ENCODE measurements at places on chromosomes 5 and 9.

DNA sequence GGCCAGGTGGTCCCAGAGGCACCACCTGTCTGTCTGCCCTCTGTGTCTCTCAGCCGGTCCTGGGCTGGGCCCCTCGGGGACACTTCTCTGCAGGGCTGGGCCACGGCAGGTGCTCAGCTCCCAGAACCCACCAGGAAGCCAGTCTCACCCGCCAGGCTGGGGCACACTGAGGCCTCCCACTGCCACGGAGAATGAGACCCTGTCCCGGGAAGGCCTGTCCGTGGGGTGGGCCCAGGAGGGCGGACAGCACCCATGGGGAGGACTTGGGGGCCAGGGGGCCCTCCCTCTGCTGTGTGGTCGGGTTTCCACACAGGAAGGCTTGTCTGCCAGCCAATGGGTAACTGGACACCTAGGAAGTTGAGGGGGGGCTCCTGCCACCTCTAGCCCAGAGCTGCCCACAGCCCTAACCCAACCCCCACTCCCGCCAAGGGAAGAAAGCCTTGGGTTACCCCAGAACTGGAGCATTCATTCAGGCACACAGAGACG lies 4.1 kb upstream of the TUBB4B start:
- no peak for DNase-seq

- no peak for DNase-seq
These were observed 1126.2 kb upstream of the CDH9 start for GRCh38 chr5:28164568-28164967.

GRCh38 chr9:85995599-85995998 lies 54.7 kb downstream of the NAA35 start:
- no peak for DNase-seq

- DNase-seq, result no peak
These were observed 78.2 kb downstream of the RAI14 start for GRCh38 chr5:34734326-34734725.

GRCh38 chr5:127517480-127518318 lies at the start of gene PRRC1:
PRRC1 (plus strand) TSS chr5:127517640; CDS start chr5:127523480, 5,840 bp downstream.
- DNase-seq, result peak; percentile 86

GRCh38 chr5:119171686-119172085 lies 100.8 kb downstream of the DMXL1 start:
- no peak for DNase-seq

GRCh38 chr5:41093803-41094202 lies 22.7 kb upstream of the MROH2B start:
- DNase-seq, result no peak

DNA sequence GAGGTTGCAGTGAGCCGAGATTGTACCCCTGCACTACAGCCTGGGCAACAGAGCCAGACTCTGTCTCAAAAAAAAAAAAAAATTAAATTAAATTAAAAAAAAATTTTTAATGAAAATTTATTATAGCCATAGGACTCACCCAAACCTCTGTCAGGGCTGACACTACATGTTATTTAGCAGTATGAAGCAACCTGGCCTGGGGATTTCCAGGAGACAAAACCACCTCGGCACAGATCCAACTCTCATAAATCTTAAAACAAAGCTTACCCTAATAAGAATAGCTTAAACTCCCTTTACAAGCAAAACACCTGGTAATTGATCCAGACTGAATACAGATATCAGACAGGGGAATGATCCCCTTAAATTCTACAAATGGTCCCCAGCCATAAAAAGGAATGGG lies 38.4 kb downstream of the PPP1R2B start:
- DNase-seq, result no peak

DNA sequence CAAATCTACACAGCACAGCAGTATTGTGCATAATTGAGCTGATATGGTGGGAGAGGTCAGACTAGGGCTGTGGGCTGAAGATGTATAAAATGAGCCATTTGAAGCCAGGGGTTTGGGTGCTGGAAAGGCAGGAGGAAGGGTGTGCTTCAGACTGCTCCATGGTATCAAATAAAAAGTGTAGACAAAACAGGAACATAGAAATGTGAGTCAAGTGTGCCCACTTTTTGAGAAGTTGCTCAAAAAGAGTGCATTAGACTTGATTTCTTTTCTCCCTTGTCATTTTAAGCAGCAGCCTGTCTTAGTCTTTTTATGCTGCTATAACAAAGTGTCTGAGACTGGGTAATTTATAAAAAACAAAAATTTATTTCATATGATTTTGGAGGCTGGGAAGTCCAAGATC lies 55.8 kb upstream of the ZFAND5 start:
- no peak for DNase-seq

- DNase-seq, result no peak
These were observed 8.5 kb downstream of the INSYN2B start for GRCh38 chr5:169971780-169972179.

- no peak for DNase-seq
These were observed 12.2 kb downstream of the CD74 start for GRCh38 chr5:150400316-150401075.

DNA sequence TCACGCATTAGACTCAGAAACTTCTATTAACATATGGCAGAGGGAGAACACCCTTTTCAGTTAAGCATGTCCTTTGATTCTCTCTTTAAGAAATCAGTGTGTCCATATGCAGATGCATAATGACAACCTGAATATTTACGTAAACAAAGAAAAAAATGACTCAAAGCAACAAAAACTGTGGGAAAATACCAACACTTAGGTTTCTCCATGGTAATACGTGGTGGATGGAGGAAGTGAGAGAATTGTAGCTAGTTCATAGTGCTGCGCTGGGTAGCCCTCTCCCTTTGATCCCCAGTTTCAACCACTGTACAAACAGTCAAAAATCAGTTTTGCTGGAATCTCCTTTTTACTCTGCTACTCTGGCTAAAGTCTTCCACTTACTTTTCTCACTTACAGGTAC lies 2.0 kb upstream of the MAP3K1 start:
- DNase-seq, result no peak

- DNase-seq, result no peak
These were observed 39.9 kb upstream of the PAM start for GRCh38 chr5:102715082-102715807.

GRCh38 chr5:169190849-169191248 lies 110.1 kb downstream of the SLIT3 start:
- no peak for DNase-seq

DNA sequence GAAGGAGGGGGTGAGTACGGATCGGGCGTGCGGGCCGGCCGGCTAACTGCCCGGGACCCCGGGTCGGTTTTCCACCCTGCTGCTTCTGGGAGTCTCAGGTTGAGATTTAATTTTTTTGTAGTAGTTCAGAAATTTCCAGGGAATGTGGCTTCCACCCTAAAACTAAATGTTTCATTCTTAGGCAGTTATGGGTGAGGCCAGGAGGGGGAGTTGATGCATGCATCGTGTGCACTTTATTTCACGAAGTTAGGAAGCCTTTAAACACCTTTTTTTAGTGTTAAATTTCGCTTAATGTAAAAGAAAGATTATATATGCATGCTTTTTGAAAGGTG lies 905 bp downstream of the CDK9 start:
- no peak for DNase-seq

DNA sequence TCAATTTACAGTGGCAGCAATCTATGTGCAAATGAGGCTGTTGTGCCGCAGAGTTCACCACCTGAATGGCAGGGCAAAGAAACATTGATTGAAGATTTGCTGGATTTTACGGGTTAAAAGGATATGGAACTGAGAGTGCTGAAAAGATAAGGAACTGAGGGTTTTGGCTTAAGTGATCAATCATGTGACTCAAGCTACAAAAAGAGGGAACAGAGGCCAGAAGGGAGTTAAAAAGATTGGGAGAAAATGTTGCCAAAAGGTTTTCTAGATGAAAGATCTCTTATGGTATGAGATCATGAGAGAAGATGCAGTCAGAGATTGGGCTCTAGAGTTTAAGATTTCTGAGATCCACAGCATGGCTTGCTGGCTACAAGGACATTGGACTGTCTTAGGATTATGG lies 7.9 kb upstream of the RIMOC1 start:
- no peak for DNase-seq

DNA sequence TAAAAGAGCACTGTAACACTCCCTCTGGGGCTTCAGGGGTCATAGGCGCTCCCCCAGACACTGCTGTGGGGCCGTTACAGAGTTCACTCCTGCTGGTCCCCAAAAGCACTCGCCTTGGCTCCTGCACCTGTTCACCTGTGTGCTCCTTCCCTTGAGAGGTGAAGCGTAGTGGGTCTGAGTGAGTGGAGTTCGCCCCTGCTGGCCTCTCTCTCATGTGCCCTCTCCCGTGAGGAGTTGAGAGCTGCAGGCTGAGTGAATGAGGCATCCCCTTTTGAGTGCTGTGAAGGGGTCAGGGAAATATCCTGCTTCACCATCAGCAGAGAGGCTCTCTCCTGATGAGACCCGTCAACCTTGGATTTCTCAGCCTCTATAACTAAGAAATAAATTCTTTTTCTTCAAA lies 134.6 kb upstream of the TUT7 start:
- no peak for DNase-seq

- no peak for DNase-seq
These were observed 20.4 kb downstream of the NACC2 start for GRCh38 chr9:136074706-136075105.

DNA sequence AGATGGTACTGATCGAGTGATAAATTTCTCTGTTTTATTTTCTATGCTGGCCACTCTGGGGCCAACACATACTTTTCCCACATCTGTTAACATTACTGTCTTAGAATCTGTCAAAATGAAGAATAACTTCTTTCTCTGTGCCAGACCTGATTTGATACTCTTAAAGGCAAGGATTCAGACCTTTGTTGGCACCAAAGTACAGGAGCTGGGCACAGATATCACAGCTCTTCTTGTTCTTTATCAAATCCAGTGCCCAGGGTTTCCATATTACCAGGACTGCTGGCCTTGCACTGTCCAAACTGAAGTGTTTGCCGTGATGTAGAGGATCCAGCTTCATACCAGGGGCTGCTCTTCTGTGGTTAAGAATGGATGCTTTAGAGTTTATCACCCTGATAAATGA lies 20.9 kb downstream of the ZNF474 start:
- no peak for DNase-seq

GRCh38 chr5:98787131-98787719 lies 13.8 kb downstream of the RGMB start:
- no peak for DNase-seq

GRCh38 chr5:15326471-15326870 lies 173.5 kb upstream of the FBXL7 start:
- no peak for DNase-seq

GRCh38 chr9:123468541-123468940 lies 112.5 kb downstream of the CRB2 start:
- DNase-seq, result no peak

GRCh38 chr5:93017849-93018248 lies 563.2 kb downstream of the NR2F1-AS1 start:
- no peak for DNase-seq

Data from tibial artery (tissue), 4 donors.